ENCODE measurements at places on chromosomes 11 and 22.

DNA sequence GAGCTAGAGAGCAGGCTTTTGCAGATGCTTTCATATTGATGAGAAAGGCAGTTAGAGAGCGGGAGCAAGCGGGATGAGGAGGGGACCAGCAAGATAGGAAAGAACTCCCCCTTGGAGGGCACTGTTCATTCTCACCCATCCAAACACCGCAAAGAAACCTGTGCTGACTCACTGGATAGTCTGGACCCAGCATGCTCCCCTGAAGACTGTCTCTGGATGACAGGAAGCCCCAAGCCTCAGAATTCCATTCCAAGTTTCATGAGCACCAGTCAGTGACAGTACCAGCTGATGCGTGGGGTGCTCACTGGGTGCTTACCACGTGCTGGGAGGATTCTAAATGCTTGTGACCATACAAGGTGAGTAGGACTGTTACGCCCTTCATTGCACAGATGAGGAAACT lies 34.2 kb downstream of the MICAL3 start:
- DNase-seq = no peak

- DNase-seq = no peak
Measured at GRCh38 chr11:34602245-34602644, 18.6 kb upstream of the EHF start.

- DNase-seq = no peak
Measured at GRCh38 chr11:11250470-11250869, 102.6 kb downstream of the CSNK2A3 start.

- DNase-seq = peak; percentile 46
Measured at GRCh38 chr11:107017433-107018218, 650 bp downstream of the GUCY1A2 start.

- no peak for DNase-seq
Measured at GRCh38 chr22:47307326-47307725, 544.9 kb downstream of the TBC1D22A start.

GRCh38 chr11:16966930-16967671 lies 47.1 kb downstream of the PLEKHA7 start:
- no peak for DNase-seq

DNA sequence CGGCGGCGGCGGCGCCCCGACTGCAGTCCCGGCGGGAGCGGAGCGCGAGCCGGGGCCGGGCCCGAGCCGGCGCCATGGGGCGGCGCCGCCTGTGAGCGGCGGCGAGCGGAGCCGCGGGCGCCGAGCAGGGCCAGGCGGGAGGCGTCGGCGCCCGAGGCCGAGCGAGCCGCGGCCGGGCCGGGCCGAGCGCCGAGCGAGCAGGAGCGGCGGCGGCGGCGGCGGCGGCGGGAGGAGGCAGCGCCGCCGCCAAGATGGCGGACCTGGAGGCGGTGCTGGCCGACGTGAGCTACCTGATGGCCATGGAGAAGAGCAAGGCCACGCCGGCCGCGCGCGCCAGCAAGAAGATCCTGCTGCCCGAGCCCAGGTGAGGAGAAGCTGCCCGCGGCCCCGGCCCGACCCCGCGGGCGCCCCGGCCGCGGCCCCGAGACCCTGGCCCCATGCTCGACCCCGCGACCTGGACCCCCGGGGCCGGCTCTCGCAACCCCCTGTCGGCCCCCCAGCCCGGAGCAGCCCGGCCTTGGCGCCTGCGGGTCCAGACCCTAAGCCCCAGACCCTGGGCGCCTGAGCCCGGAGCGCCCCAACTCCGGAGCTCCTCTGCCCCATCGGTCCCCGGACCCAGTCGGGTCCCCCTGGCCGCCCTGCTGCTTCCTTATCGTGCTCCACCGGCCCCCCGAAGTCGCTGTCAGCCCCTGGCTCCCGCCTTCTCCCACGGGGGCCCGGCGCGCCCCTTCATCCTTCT lies at the start of gene GRK2:
TSS of gene GRK2 (plus strand) at position 25 of the 739 bp plus-strand sequence. CDS start at position 252, 227 bp downstream.
- DNase-seq = peak; percentile 53

GRCh38 chr11:84950569-84951270 lies 676.4 kb downstream of the DLG2 start:
- DNase-seq = no peak

- no peak for DNase-seq
Measured at GRCh38 chr11:110392056-110392455, 37.7 kb upstream of the FDX1 start.

GRCh38 chr11:59877784-59878183 lies 798 bp upstream of the OOSP3 start:
- no peak for DNase-seq

GRCh38 chr11:133202816-133203215 lies 329.5 kb downstream of the OPCML start:
- DNase-seq = no peak

DNA sequence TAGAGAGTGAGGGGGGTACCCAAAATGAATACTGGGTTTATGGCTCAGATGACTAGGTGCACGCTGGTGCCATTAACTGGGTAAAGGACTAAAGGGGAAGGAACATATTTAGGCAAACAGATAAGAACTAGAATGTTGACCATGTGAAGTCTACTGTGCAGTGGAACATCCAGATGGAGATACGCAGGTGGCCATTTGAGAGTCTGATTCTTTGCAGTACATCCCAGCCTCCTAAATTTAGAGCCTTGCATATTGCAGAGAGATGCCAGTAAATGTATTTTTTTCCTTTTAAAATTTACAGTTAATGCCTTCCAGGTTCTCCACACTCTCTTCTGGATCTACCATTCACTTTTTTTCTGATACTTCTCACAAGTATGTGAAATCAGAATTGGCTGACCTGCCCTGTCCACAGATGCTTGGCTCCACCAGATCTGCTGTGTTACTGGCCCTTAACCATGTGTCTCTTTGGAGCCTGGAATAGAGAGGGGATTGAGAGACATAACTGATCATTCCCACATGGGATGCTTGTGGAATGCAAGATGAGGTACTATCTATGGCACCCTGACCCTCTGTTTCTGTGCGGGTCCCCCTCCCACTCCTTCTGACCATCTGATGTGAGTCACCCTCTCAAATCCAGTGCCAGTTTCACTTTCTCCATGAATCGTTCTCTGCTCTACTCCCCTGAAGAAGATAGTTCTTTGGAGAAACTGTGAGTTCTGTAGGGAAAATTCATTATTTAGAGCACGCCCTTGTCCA lies 77.0 kb upstream of the NCAM1 start:
- no peak for DNase-seq

GRCh38 chr22:41700108-41700364 lies 733 bp downstream of the MEI1 start:
- DNase-seq = no peak

DNA sequence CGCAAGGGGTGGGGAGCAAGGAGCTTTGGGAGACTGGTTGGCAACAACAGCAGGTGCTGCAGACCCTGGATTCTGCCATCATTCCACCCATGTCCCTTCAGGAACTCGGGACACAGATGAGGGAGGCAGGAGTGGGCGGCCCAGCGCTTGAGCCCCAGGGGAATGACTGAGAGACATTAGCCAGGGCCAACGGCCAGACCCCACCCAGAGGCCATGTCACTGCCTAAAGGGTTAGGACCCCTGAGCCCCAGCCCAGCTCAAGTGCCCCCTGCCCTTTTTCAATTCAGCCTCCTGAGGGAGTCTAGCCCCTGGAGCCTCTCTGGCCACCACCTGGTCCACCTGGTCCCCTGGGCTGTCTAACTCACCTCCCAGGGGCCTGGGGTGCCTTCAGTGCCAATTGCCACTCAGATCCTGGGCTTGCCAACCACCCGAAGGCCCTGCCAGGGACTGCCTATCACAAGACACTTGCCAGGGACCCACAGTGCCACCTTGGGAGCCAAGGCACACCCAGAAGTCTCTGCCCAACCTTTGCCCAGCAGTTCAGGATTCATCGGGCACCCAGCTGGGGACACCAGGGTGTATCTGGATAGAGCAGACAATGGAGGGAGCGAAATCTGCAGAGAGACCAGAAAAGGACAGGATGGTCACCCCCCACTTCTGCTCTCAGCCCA lies 16.6 kb downstream of the MFNG start:
- DNase-seq = no peak

- DNase-seq = no peak
Measured at GRCh38 chr11:108857382-108857781, 192.5 kb downstream of the DDX10 start.

DNA sequence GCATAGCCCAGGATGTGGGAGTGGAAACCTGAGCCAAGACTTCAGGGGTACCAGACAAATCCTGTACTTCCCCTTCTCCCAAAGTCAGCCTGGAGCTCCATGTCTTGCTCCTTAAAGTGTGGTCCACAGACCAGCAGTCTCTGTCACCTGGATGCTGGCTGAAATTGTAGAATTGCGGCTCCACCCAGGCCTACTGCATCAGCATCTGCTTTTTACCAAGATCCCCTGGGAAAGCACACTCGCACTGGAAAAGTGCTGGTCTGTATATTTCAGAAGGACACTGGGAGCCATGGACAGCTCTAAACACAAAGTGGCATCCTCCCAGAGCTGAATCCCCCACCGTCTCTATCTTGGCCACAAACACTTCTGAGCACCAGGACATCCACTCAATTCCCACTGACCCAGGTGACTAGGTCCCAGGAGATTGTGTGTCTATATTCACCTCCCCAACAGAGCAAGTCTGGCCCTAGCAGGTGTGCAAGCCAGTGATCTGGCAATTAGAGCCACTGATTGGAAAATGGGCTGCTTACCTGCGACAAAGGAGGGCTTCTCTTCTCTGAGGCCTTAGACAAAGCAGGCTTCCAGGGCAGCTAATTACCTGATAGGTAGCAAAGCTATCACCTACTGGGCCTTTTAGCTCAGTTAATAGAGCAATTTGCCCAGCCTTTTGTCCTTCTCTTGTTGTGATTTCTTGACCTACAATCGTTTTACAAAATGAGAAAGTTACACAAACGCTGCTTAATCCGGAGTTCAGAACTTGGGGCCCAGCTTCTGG lies 443.3 kb downstream of the MN1 start:
- no peak for DNase-seq

DNA sequence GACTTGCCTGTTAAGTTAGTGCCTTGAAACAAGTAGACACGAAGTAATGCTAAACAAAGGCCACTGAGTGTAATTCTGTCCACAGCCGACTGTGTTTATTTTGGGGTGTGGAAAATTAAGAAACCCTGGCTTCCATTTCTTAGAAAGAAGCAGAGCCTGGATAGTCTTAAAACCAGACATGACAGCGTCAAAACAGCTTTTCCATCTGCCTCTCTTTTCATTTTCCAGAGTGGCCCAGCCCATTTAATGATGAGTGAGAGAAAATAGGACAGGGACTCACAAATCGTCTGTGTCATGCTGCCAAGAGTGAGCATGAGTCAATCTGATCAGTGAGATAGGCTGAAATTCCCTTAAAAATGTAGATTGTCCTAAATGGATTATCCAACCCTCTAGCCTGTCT lies 485.9 kb downstream of the JRKL start:
- DNase-seq = no peak

DNA sequence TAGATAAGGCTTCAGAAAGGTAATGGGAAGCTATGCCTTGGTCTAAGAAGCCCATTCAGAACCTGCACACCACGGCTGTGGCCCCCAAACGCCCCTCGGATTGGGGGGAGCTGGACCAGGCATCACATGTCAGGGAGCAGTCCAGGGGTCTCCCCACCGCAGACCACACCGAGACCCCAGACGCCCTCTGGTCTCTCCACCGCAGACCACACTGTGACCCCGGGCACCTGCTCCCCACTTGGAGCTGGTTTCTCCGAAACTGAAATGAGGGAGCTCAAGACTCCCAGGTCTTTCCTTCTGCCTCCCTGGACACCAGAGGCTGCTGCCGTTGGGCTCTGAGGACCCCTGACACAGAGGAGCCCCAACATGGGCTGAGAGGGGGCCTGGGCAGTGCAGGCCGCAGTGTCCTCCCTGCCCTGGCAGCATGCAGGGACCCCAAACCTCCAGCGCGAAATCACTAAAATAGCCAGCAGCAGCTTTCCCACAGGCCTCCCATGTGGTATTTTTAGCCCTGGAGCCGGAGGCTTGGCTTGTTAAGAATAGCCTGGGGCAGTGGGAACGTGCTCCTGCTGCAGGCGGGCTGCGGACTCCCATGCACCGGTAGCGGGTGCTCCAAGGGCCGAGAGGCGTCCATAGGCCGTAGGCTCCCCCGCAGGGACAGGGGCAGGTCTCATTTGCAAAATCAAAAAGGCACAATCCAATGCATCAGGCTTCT lies 7.7 kb downstream of the LINC01488 start:
- no peak for DNase-seq

- DNase-seq = no peak
Measured at GRCh38 chr11:131463162-131463561, 92.7 kb downstream of the NTM start.

DNA sequence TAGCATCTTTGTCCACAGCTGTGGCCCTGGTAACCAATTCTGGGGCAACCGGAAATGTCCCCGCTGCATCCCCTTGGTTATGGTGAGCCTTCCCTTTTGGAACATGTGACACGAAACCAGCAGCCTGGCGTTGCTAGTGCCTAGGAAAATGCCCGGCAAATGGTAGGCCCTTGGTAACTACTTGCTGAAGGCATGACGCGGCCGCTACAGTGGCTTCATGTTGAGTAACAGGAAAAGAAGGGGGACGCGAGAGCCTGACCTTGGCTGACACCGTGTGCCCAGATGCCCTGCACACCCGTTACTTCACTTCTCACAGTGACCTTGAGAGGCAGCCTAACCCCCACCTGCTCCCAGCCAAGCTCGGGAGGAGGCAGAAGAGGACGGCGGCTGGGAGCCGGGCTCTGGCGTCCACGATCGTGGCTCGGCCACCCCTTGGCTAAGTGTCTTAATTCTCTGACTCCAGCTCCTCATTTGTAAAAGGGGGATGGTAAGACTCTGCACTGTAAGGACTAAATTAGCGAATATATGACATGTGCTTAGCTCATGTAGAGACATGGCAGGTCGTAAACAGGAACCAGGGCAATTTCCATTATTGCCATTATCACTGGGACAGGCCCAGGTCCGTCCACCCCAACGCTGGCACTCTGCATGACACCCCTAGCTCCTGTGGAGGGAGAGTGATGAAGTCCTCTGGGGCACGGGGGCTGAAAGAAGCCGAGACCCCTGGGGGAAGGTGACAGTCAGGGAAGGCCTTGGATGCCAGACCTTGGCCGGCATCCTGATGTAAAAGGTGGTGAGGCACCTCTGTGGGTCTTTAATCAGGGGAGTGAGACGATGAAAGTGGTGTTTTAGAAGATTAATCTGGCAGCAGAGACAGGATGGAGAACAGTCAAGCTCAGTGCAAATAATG lies 18.9 kb downstream of the IFT27 start:
- no peak for DNase-seq

- no peak for DNase-seq
Measured at GRCh38 chr11:111944651-111945051, 7.5 kb downstream of the DIXDC1 start.
